ENCODE measurements at places on chromosomes 5 and 9. TPM values are rescaled to one million over a fixed set of nuclear protein-coding genes. Genes with fewer than 3 reads are reported as not detected.

PRRT1B gene
- total RNA-seq = not detected

INSL6 gene
- not detected for total RNA-seq

CDO1 gene
- 21.4 TPM for total RNA-seq

PIP5K1B gene
- 11.7 TPM for total RNA-seq

C9orf78 gene
- total RNA-seq = 64.8 TPM

All from sigmoid colon (tissue), 7 donors.